ENCODE measurements at places on chromosomes 1 and 21.

DNA sequence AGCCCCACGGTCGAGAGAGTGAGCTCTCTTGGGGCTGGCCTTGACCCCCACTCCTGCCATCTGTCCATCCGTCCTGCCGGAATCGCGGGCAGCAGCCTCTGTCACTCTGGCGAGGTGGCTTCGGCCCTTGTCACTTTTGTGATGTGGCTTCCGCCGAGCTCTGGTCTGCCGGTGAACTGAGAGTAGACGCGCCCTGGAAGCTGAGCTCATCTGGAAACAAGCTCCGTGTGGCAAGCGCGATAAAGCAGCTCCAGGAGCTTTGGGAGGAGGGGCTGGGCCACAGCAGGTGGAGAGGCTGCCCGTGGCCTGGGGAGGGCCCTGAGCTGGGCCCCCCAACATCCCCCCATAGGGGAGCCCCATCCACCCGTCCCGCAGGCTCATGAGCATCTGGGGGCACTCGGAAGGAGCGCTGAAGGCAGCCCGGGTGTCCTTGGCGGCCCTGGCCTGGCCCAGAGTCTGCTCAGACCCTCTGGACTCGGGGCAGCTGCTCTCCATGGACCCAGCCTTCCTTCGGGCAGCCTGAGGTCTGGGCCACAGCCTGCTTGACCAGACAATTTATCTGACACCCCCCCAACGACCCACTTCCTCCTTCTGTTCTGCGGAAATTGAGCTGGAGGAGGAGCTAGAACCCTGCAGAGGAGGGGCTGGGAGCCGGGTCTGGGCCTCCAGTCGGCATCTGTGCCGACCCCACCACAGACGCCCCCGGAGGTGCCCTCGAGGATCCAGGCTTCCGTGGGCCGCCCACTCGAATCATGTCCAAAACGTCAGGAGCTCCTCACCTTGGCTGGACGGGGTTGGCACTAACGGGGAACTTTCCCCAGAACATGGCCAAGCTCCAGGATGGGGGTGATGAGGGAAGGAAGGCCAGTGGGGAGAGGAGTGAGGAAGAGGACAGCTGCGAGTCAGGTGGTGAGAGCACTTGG, 59.1 kb downstream of the SLC19A1 start:
- peak; percentile 39 for DNase-seq

DNA sequence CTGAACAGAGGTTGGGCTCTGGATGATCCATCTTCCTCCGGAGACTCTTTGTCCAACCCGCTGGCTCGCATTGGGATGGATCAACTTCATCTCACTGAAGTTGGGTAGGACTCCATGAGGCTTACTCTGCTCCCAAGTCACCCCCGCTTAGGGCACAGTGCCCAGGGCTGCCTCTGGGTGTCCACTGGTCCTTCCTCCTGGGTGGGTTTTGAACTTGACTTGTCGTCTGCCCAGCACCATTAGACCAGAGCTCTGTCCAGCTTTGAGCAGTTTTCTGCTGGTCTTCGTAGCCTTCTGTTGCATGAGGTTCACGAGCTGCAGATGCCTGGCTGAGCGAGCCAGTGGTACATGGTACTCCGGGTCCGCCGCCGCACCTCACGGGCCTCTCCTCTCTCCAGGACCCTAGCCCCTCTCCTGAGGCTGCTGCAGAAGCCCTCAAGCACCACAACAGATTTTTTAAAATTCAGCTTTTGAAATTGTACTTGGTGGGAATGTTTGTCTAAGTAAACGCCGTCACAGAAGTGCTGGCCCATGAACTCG, 33.8 kb upstream of the COL6A1 start:
- no peak for DNase-seq

DNA sequence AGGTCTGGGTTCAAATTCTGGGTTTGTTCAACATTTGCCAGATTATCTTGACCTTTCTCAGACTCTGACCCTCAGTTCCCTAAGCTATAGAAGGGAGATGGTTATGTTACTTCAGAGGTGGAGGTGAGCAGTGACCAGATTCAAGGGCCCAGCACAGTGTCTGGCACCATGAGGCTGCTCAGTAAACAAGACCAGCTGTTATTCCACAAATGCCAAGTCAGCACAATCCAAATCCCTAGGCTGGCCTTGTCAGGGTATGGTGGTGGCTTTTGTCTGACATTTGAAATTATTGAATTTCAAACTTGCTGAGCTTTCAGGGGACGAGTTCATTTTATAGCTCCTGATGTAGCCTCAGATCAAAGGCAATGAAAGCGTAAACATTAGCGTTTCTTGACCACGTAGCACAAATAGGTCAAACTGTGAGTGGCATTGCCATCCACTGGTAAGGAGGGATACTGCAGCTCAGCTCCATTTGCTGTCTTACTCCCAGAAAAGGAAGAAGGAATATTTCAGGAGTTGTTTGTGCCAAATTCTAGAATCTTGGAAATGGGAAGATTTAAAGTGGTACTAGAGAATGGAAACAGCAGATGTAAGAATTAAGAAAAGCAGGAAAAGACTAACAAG, 94.3 kb upstream of the EDN2 start:
- no peak for DNase-seq

DNA sequence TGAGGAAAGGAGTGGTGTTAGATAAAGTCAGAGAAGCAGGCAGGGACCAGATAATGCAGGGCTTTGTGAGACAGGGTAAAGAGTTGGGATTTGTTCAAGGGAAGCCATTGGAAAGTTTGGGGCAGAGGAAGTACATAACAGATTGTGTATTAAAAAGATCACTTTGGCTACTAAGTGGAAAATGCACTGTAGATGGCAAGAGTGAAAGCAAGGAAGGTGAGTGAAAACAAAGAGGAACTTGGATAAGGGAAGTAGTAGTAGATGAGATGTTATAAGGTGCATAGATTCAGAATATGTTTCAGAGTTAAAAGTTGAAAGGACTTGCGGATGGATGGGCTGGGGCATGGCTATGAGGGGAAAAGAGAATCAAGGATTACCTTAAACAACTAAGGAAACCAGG, 17.4 kb downstream of the MRPL39 start:
- no peak for DNase-seq

GRCh38 chr1:182069028-182069466, 7.5 kb upstream of the ZNF648 start:
- DNase-seq = no peak

- DNase-seq = no peak
Measured at GRCh38 chr1:203596673-203597210, 29.9 kb upstream of the ATP2B4 start.

- DNase-seq = no peak
Measured at GRCh38 chr1:235709018-235709417, 59.4 kb upstream of the GNG4 start.

- DNase-seq = no peak
Measured at GRCh38 chr1:67618285-67619018, 66.5 kb upstream of the GADD45A start.

GRCh38 chr1:107883562-107883961, 81.4 kb downstream of the VAV3 start:
- DNase-seq = no peak

- DNase-seq = peak; percentile 25
Measured at GRCh38 chr21:33241846-33242245, 12.1 kb downstream of the IFNAR2 start.

- no peak for DNase-seq
Measured at GRCh38 chr1:228723287-228723686, 12.0 kb upstream of the RHOU start.

DNA sequence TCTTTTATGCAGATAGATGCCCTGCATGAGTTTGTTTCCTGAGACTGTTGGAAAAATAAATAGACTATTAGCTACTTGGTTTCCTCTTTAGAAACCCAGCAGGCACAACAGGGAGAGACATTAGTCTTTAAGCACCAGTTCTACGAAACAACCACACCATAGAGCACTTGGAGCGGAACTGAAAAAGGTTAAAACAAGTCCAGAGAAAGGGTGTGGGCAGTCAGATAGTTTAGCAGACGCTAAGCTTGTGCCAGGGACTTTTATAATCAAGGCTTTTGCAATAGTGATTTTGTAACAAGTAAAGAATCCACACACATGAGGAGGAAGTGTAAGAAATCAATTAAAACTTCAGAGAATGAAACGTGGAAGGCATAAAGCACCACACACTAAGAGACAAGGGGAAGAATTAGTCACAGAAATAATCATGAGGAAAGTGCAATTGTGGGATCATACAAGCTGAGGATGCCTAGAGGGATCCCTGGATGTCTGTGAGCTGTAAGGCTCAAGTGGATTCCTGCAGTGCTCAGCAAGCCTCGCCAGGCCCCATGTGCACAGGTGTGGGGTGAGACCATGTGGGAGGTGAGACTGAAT, 37.8 kb upstream of the TLR5 start:
- no peak for DNase-seq

DNA sequence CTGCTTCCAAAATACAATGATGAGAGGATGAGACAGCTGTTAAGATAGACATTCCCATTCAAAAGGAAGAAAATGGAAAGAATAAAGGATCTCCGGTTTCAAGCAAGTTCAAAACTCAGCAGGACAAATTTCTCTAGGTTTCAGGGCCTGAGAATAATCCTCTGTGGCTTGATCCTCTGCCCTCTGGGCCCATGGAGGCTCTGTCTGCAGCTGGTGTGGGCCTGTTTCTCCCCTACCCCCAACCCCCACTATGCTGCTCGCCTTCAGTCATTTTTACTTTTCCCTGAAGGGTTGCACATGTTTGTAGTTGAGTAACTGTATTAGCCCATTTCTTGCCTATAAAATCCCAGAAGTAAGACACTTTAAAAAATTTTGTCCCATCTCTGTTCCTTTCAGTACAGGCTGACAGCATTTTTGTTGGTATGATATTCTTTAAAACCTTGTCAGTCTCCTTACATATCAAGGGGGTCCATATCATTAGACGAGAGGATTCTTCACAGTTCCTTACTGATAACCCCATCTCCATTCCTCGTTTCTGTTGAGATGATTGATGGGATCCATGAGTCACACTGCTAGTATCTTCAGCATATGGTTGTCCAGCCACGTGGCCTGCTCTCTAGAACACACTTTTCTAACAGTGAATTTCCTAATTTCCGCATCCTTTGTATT, 10.5 kb downstream of the ZMYM4 start:
- no peak for DNase-seq

DNA sequence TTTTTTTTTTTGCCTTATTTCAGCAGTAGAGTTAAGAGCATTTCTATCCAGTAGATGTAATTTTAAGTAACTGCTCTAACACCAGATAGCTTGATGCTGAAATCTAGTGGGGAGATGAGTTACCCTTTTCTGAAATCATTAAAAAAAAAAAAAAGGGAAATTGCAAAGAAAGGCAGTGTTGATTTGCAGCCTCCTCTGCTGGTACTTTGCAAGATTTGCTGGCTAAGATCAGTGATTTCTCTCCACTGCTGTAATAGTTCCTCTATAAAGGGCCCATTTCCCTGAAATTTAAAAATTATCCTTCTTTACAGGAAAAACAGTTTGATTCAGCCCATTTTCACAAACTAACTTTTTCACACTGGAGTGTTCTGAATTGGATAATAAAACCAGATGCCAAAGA, 120.6 kb downstream of the PTBP2 start:
- no peak for DNase-seq

DNA sequence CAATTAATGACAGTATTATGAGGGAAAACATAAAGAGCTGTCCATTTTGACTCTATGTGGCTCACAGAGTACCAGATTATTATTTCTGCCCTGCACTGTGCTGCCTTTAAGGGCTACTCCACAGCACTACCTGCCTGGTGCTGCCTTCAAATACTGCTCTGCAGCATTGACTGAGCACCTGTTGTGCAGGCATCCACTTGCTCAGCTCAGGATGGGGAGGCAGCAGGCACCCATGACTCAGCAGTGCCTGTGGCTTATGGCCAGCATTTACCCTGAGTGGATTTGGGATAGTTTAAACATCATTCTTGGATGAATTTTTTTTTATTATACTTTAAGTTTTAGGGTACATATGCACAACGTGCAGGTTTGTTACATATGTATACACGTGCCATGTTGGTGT, 953 bp upstream of the KPRP start:
- DNase-seq = no peak

- DNase-seq = no peak
Measured at GRCh38 chr1:20405893-20406604, 80.0 kb downstream of the CAMK2N1 start.

DNA sequence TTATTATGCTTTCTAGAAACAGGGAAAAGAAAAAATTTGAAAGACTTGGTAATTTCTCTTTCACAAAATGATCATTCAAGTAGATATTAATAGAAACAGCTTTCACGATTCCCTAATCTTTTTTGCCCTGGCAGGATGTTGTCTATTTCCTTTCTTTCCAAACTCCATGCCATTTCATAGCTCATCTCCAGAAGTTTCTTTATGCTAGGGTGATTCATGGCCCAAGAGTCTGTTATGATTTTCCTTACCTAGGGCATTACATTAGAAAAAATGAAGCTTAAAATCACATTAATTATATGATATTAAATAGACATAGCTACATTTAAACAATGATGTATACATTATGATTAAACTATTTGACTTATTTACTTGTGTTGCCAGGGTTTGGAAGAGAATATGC, 762.1 kb downstream of the LTN1 start:
- DNase-seq = no peak

- DNase-seq = no peak
Measured at GRCh38 chr1:42932442-42932941, 26.2 kb downstream of the SLC2A1 start.

- DNase-seq = no peak
Measured at GRCh38 chr1:230087717-230088105, 20.7 kb downstream of the GALNT2 start.

DNA sequence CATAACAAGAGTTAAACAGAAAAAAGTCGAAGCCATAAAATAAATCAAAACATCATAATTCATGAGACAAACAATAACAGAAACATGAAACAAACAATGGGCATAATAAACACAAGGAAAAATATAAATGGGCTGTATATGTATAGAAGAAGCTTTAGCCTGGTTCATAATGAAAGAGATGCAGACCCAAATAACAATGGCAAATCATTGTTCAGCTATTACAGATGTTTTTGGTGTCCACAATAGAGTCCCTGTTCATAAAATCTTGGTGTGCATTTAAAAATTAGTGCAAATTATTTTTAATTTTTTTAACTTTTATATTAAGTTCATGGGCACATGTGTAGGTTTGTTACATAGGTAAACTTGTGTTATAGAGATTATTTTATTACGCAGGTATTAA, 1185.9 kb upstream of the B3GALT2 start:
- no peak for DNase-seq

GRCh38 chr1:221839321-221839720, 97.4 kb upstream of the DUSP10 start:
- DNase-seq = no peak
